ENCODE measurements at places on chromosomes 5 and 9. TPM values are rescaled to one million over a fixed set of nuclear protein-coding genes. Genes with fewer than 3 reads are reported as not detected.

Gene CENPP
- total RNA-seq, result 7.8 TPM

Gene ARSI
- 28.6 TPM for total RNA-seq

Gene C5orf63
- total RNA-seq, result 3.8 TPM

Gene EIF4E1B
- total RNA-seq, result not detected

Gene KIF4B
- total RNA-seq, result not detected
